ENCODE measurements at places on chromosomes 11 and 22.

DNA sequence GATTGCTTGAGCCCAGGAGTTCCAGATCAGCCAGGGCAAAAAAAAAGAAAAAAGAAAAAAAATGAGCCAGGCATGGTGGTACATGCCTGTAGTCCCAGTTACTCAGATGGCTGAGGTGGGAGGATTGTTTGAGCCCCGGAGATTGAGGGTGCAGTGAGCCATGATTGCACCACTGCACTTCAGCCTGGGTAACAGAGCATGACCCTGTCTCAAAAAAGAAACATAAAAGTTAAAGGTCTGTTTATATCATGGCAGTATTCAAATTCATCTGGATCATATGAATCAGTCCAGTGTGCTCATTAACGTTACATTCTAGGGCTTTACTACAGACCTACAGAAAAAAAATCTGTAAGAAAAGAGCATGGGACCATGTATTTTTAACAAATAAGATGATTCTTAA lies 13.9 kb downstream of the HSD17B12 start:
- no peak for DNase-seq

DNA sequence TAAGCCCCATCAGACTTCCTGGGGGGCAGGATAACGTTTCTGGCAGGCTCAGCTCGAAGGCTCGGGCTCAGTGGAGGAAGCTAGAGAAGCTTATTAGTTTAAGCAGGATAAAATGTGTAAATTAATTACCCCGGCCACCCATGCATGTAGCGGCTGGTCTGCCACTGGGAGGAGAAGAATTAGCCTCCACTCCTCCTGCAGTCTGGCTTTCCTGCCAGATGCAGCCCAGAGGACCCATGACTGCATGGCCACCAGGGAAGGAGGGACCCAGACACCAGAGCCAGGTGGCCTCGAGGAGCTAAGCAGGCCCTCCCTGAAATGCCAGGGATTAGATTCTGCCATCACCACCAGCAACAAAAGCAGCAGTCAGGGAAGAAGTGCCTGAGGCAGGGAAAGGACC lies 32.3 kb downstream of the TRIM29 start:
- no peak for DNase-seq

DNA sequence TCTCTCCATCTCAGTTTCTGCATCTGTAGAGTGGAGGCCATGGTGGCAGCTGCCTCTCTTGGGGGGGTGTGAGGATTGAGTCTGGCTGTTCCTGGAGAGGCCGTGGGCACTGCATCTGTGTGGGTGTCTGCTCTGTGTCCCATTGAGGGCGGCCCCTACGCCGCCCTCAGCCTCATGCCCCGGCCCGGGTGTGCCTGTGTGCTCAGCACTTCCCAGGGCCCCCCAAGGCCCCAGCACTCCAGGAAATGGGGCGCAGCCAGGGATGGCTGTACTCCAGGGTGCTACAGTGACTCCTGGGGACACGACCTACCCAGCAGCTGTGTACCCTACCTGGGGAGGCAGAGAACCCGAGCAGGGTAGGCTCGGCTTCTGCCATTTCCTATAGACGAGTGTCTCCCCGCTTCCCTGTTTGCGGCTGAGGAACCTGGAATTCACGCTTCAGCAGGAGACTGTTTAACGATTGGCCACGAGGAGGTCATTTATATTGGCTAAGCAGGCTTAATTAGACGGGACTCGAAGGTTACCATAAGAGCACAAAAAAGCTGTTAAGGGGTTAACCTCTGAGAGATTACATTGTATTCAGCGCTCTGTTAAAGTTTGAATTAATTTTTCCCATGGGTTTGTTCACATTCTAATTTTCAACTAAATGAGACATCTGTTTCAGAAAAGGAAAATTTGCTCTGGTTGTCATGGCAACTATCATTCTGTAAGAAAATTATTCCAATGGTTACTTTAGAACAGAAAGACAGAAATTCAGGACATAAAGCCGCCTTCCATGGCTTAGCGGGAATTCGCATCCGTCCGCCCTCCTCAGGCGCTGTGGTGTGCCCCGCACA lies 76.4 kb downstream of the MPPED1 start:
- no peak for DNase-seq

GRCh38 chr11:118996926-118997626 lies 862 bp upstream of the CENATAC start:
- DNase-seq = no peak

GRCh38 chr11:20467487-20468185 lies 80.1 kb downstream of the PRMT3 start:
- DNase-seq = no peak
